H9 (cell line): ENCODE measurements at places on chromosomes 2 and 18. TPM values are rescaled to one million over a fixed set of nuclear protein-coding genes. Genes with fewer than 3 reads are reported as not detected.

DNA sequence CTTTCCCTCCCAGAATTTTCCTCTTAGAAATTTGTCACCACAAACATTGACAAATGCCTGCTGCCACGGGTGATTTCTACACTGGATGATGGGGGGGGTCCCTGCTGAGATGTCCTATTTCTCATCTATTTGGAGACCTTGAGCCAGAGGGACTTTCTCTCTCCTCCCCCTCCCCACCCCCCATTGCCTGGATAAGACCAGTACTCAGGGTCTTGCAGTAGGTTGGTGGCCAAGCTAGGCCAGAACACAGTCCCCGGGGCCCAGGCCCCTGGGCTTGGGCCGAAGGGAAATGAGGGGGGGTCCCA lies 560 bp upstream of the DUSP2 start:
- H3K4me3 ChIP-seq, result peak overlapping the region; percentile 62; the same call in 2 of the 3 replicates
- peak; percentile 20 for DNase-seq
- H3K27ac ChIP-seq, result no peak overlapping the region

DNA sequence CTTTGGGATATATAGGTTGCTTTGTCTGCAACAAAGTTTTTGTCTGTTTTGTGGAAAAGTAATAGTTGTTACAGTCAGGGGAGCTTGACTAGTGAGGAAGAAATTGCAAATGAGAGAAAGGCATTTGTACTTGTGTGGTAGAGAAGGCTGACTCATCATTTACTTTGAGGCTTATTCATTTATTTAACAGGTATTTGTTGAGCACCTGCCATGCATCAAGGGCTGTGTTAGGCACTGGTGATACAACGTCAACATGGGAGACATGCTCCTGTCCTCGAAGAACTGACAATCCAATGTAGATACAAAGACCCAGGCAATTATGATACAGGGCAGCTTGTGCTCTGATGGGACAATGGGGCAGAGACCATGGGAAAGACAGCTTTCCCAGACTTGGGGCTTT lies 79.5 kb downstream of the UPP2 start:
- no peak overlapping the region for H3K27ac ChIP-seq
- H3K4me1 ChIP-seq, result peaks cover 2% of the 10 kb centered on the region; the same call in 1 of the 2 replicates
- H3K27me3 ChIP-seq, result no peaks in the 10 kb centered on the region
- no peak for DNase-seq
- no peaks in the 10 kb centered on the region for H3K36me3 ChIP-seq

DNA sequence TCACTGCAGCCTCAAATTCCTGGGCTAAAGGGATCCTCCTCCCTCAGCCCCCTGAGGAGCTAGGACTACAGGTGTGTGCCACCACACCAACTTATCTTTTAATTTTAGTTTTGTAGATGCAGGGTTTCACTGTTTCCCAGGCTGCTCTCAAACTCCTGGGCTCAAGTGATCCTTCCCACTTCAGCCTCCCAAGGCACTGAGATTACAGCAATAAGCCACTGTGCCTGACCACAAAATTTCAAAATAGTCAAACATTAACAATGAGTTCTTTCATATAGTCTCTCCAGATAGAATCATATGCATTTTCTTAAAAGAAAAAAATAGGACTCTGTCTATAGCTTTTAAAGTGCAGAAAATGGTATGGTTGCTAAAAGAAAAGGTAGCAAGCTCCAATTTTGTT lies 24.9 kb upstream of the PID1 start:
- no peak overlapping the region for H3K27ac ChIP-seq
- no peaks in the 10 kb centered on the region for H3K4me1 ChIP-seq
- H3K27me3 ChIP-seq, result no peaks in the 10 kb centered on the region
- H3K4me3 ChIP-seq, result no peak overlapping the region
- no peak for DNase-seq
- no peaks in the 10 kb centered on the region for H3K36me3 ChIP-seq

DNA sequence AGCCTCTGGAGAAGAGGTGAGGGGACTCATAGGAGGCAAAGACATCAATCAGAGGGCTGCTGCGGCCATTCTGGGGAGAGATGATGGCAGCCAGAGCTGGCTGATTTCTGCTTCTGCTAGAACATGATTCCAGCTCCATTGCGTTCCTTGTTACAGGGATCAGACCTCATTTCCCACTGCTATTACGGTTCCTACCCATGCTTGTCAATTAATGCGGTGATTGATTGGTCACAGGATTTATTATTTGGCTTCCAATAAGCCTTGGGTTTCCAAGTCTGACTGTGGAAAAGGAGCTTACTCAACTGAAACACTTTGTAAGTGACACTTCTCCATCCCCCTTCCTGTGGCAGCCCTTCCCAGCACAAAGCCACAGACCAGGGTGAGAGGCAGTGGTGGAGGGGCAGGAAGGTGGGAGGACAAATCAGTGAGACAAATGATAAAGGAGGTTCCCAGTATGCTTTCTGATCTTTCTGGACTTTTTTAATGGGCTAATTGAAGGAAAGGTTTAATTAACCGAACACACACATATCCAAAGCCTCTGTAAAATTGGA lies 26.8 kb upstream of the CTLA4 start:
- no peak overlapping the region for H3K4me3 ChIP-seq
- no peaks in the 10 kb centered on the region; the same call in 1 of the 2 replicates for H3K4me1 ChIP-seq
- DNase-seq, result no peak
- H3K36me3 ChIP-seq, result no peaks in the 10 kb centered on the region

- DNase-seq, result no peak
- no peaks in the 10 kb centered on the region; the same call in 1 of the 2 replicates for H3K4me1 ChIP-seq
- no peaks in the 10 kb centered on the region for H3K27me3 ChIP-seq
- no peak overlapping the region for H3K4me3 ChIP-seq
- H3K27ac ChIP-seq, result no peak overlapping the region
Observed at GRCh38 chr2:105782123-105782522, 37.4 kb downstream of the NCK2 start.

- no peaks in the 10 kb centered on the region for H3K27me3 ChIP-seq
- DNase-seq, result no peak
- peaks cover 3% of the 10 kb centered on the region for H3K4me1 ChIP-seq
- no peak overlapping the region for H3K4me3 ChIP-seq
- H3K27ac ChIP-seq, result no peak overlapping the region
- no peaks in the 10 kb centered on the region for H3K36me3 ChIP-seq
Observed at GRCh38 chr2:32696439-32696838, 68.6 kb downstream of the TTC27 start.

DNA sequence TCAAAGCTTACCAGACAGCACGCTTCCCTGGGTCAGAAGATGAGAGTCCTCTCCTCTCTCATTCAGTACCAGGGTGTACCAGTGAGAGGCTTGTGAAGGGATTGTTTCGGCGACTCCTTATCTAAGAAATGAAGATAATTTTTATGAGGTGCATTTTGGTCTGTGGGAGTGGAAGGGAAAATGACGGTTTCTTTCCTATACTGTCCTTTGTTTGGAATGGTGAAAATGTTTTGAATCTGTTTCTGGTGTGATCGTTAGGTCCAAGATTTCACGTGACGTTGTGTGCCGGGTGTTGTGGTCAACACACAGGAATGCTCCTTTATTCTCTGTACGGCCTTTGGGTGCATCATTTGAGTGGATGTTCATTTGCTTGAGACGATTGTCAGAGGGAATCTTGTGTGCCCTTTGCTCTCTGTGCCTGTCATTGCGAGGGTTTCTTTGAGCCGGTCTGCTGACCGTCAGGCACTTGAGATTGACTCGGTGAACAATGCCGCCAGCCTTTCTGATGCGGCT lies 183.5 kb downstream of the AGAP1 start:
- no peak overlapping the region for H3K27ac ChIP-seq
- DNase-seq, result no peak
- no peaks in the 10 kb centered on the region for H3K4me1 ChIP-seq
- H3K27me3 ChIP-seq, result no peaks in the 10 kb centered on the region
- no peaks in the 10 kb centered on the region for H3K36me3 ChIP-seq

DNA sequence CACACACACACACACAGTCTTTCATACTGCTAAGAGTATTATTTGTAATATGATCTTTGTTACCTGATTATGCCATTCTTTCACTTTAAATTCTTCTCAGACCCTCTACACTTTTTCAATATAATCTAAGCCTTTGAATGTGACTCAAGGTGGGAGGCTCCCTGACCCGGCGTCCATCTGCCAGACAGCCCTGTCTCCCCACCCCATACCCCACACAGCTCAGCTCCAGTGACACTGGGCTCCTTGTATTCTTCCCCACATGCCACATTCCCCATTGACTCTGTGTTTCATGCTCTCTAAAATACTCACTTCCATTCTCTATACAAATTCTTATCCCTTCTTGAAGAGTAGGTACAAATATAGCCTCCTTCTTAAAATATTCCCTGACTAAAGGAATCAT lies 442.2 kb downstream of the TGIF1 start:
- H3K27me3 ChIP-seq, result no peaks in the 10 kb centered on the region
- DNase-seq, result no peak
- no peak overlapping the region for H3K4me3 ChIP-seq
- no peaks in the 10 kb centered on the region for H3K4me1 ChIP-seq
- no peak overlapping the region for H3K27ac ChIP-seq
- H3K36me3 ChIP-seq, result no peaks in the 10 kb centered on the region

- H3K4me3 ChIP-seq, result no peak overlapping the region
- DNase-seq, result no peak
- no peaks in the 10 kb centered on the region for H3K36me3 ChIP-seq
- H3K4me1 ChIP-seq, result no peaks in the 10 kb centered on the region
Observed at GRCh38 chr2:215466097-215466909, 30.4 kb upstream of the FN1 start.

GRCh38 chr2:237227592-237228280 lies 142.0 kb downstream of the COPS8 start:
- H3K27me3 ChIP-seq, result 0 out of 2 replicates have a peak, but pooled peaks cover 2% of the 10 kb centered on the region
- DNase-seq, result no peak
- no peak overlapping the region for H3K27ac ChIP-seq
- no peak overlapping the region for H3K4me3 ChIP-seq
- H3K4me1 ChIP-seq, result no peaks in the 10 kb centered on the region

DNA sequence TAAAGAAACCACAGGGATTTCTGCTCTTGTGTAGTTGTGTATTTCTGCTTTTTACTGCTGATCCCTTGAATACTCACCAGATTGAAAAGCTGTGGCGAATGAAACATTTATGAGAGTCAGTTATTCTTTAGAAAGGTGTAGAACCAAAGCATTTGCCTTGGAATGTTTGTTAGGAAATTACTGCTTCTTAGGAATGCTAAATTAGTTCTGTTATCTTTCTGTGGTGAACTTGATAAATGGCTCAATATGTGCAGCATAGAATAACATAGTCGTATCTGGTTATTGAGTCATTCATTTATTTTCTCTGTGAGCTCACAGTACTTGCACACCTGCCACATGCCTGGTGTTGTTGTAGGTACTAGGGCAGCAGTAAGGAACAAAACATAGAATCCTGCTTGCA lies 57.0 kb upstream of the FAM237A start:
- H3K27me3 ChIP-seq, result no peaks in the 10 kb centered on the region
- peaks cover 4% of the 10 kb centered on the region for H3K36me3 ChIP-seq
- no peak overlapping the region for H3K4me3 ChIP-seq
- no peak for DNase-seq
- no peaks in the 10 kb centered on the region for H3K4me1 ChIP-seq
- no peak overlapping the region for H3K27ac ChIP-seq

Gene SATB2
- 23.0 and 23.8 TPM in 2 replicates for total RNA-seq

Gene SH3BP4
- total RNA-seq, result 88.5 and 93.8 TPM in 2 replicates

Gene CPLX4
- total RNA-seq, result not detected in 2 replicates

Gene MYOM1
- 0.17 and 0.20 TPM in 2 replicates for total RNA-seq

Gene WDR54
- total RNA-seq, result 65.0 and 66.4 TPM in 2 replicates

Gene VAMP8
- total RNA-seq, result 33.4 and 34.3 TPM in 2 replicates

Gene MEP1B
- not detected in 2 replicates for total RNA-seq

Gene KYNU
- total RNA-seq, result 0.37 TPM in 1 of 2 replicates, not detected in the other

Gene CRYGC
- total RNA-seq, result not detected in 2 replicates

Gene POTEJ
- total RNA-seq, result not detected in 2 replicates

Gene DCDC2C
- not detected in 2 replicates for total RNA-seq
